Ascending aorta (tissue), 2 donors: ENCODE measurements at places on chromosomes 4 and X.

GRCh38 chr4:117134386-117134785 lies 49.0 kb upstream of the TRAM1L1 start:
- H3K27me3 ChIP-seq, result no peaks in the 10 kb centered on the region
- no peak for DNase-seq
- H3K4me3 ChIP-seq, result no peak overlapping the region

GRCh38 chr4:181502611-181503010 lies 740.6 kb upstream of the TENM3 start:
- no peak overlapping the region for H3K27ac ChIP-seq
- H3K4me1 ChIP-seq, result no peaks in the 10 kb centered on the region
- H3K36me3 ChIP-seq, result no peaks in the 10 kb centered on the region
- no peaks in the 10 kb centered on the region for H3K27me3 ChIP-seq
- DNase-seq, result no peak

GRCh38 chr4:157832596-157832995 lies 340.2 kb downstream of the GASK1B start:
- H3K27me3 ChIP-seq, result no peaks in the 10 kb centered on the region
- DNase-seq, result no peak
- no peak overlapping the region for H3K4me3 ChIP-seq
- no peaks in the 10 kb centered on the region for H3K4me1 ChIP-seq

DNA sequence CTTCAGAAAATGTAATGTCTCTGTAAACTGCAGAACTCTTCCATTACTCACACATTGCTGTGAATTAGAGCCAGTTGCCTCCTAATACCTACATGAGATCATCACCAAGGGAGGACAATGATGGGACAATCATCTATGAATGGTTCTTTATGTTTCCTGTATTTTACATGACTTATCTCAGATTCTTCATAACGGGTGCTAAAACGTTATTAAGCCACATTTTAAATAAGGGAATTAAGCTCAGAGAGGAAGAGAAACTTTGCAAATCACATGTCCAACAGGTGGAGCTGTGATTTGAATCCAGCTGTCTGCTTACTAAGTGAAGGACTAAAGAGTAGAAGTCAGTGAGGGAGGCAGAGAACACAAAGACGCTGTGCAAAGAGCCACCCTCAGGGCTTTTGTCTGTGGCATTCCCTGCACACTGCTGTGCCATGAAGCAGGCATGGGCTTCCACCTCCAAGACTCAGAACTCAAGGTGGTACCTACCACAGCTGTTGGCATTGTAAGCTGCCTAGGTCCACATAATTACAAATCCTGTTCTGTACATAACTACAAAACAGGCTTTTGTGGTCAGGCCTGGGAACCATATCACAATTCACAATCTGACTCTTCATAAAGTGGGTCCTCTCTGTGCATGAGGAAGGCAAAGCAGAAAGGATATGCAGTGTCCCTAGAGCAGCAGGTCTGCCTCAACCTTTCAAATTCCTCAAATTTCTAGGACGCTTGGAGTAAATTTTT lies 12.8 kb downstream of the TBC1D9 start:
- H3K27ac ChIP-seq, result no peak overlapping the region
- H3K36me3 ChIP-seq, result no peaks in the 10 kb centered on the region
- H3K27me3 ChIP-seq, result no peaks in the 10 kb centered on the region
- no peaks in the 10 kb centered on the region for H3K4me1 ChIP-seq
- H3K4me3 ChIP-seq, result no peak overlapping the region

- H3K27me3 ChIP-seq, result no peaks in the 10 kb centered on the region
- no peaks in the 10 kb centered on the region for H3K4me1 ChIP-seq
- H3K36me3 ChIP-seq, result no peaks in the 10 kb centered on the region
- no peak overlapping the region for H3K4me3 ChIP-seq
- DNase-seq, result no peak
These were observed 330.2 kb downstream of the ZIC3 start for GRCh38 chrX:137896123-137896522.

DNA sequence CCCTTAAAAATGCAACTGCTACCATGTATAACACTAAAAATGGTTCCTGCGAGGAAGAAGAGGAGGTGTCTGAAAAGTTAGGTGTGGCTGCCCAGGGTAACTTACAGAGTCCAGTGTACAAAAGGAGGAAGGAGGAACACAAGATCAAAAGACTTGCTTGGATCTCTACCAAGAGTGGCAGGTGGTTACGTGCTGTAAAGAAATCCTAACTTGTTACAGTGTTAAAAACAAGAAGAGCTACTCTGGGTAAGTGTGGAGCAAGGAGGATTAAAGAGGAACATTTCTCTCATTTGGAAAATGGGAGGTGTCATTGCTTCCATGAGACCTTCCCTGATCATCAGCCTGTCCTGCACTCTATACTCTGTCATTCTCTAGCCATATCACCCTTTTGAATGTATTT lies 242.0 kb downstream of the PTTG2 start:
- no peak overlapping the region for H3K27ac ChIP-seq
- DNase-seq, result no peak
- no peaks in the 10 kb centered on the region for H3K27me3 ChIP-seq
- no peaks in the 10 kb centered on the region for H3K4me1 ChIP-seq

GRCh38 chr4:184163813-184164212 lies 53.9 kb downstream of the ENPP6 start:
- no peaks in the 10 kb centered on the region for H3K36me3 ChIP-seq
- DNase-seq, result no peak
- H3K4me3 ChIP-seq, result no peak overlapping the region
- no peaks in the 10 kb centered on the region for H3K27me3 ChIP-seq
- H3K4me1 ChIP-seq, result no peaks in the 10 kb centered on the region

DNA sequence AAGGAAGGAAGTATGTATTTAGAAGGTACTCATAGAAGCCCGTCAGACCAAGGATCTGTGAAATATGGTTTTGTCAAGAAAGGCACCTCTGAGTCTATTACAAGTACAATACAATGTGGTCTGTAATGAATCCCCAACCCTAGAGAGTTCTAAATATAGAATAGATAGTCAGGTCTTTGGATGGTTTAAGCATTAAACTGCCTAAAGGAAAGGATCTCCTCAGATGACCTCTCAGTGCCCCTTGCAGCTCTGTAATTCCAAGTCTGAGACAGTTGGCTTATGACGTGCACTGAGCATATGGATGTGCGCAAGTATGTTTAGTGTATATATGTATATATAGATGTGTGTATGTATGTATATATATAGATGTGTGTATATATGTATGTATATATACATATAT lies 62.0 kb downstream of the CCSER1 start:
- no peak overlapping the region for H3K4me3 ChIP-seq
- H3K27ac ChIP-seq, result no peak overlapping the region
- DNase-seq, result no peak
- H3K36me3 ChIP-seq, result no peaks in the 10 kb centered on the region
- no peaks in the 10 kb centered on the region for H3K4me1 ChIP-seq

DNA sequence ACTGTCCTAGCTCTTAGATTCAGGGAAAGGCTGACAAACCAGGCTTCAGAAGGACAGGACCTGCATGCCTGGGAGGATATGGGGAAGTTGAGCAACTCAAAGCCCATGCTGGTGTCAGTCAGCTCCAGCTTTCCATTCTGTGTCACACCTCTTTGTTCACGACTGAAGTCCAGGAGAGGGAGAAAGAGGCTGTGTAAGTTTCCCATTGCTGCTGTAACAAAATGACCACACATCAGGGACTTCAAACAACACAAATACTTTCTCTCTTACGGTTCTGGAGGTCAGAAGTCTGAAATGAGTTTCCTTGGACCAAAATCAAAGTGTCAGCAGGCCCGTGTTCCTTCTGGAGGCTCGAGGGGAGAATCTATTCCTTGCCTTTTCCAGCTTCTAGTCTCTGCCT lies 50.6 kb upstream of the STX18 start:
- no peak for DNase-seq
- H3K27me3 ChIP-seq, result no peaks in the 10 kb centered on the region
- H3K4me1 ChIP-seq, result no peaks in the 10 kb centered on the region
- no peak overlapping the region for H3K27ac ChIP-seq

DNA sequence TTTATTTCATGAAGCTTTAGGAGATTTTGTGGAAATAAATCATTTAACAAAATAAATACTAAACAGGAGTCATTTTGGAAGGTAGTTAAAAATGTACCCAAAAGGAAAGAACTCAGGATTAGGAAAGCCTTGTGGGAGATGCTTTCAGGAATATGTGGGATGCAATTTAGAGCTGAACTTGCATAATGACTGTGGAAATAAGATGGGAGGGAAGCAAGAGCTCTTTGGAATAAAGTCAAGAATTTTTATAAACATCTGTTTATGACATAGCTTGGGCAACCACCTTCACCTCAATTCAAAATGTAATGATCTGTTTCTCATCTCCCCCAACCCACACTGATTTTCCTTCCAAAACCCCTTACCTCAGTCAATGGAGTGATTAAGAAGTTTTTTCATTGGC lies 623.8 kb downstream of the FAT4 start:
- no peaks in the 10 kb centered on the region for H3K27me3 ChIP-seq
- DNase-seq, result no peak
- no peaks in the 10 kb centered on the region for H3K36me3 ChIP-seq
- H3K4me1 ChIP-seq, result no peaks in the 10 kb centered on the region
- no peak overlapping the region for H3K4me3 ChIP-seq
- H3K27ac ChIP-seq, result no peak overlapping the region

DNA sequence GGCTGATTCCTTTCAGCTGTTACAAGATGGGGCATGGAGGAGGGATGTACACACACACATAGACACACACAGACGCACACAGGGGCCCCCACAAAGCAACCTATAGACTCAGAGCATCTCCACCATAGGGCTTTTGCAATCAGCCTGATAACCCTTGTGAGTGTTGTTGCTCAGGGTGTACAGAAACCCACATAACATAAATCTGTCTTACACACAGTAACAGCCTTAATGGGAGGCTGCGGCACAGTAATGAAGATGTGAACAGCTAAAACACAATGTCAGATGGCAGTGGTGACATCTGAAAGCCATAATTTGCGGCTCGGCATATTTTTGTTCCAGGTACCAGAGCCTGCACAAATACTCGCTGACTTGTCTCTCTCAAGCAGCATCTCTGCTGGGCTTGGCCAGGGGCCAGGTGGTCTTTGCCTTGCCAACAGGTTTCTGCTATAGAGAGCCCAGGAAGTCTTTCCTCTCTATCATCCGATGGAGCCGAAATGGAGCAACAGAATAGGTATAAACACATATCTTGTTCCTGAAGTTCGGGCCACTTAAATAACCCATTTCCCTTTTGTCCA lies 357.2 kb upstream of the GATB start:
- no peaks in the 10 kb centered on the region for H3K36me3 ChIP-seq
- H3K27me3 ChIP-seq, result no peaks in the 10 kb centered on the region
- H3K27ac ChIP-seq, result no peak overlapping the region
- no peak overlapping the region for H3K4me3 ChIP-seq
- DNase-seq, result peak; percentile 42

DNA sequence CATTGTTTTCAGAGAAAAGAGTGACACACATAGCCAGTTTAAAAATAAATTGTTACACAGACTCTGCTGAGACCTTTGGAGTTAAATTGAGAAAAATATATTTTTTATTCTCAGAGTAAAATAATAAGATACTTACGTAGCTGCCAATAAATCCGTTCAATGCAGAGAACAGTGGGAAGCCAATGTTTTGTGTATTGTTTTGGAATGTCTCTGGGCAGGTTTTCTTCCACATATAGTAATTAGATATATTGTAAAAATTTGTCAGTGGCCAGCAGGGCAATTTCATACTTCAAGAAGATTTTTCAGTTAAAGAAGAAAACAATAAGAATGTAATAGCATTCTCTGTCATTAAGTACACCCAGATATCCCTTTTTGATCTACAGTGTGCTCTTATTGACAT lies 999.5 kb upstream of the INTU start:
- no peaks in the 10 kb centered on the region for H3K4me1 ChIP-seq
- H3K36me3 ChIP-seq, result no peaks in the 10 kb centered on the region
- H3K4me3 ChIP-seq, result no peak overlapping the region

- no peaks in the 10 kb centered on the region for H3K36me3 ChIP-seq
- H3K4me1 ChIP-seq, result no peaks in the 10 kb centered on the region
- no peaks in the 10 kb centered on the region for H3K27me3 ChIP-seq
These were observed 4.3 kb upstream of the TLR6 start for GRCh38 chr4:38860788-38861424.

- H3K27ac ChIP-seq, result no peak overlapping the region
- no peaks in the 10 kb centered on the region for H3K36me3 ChIP-seq
- no peaks in the 10 kb centered on the region for H3K27me3 ChIP-seq
- H3K4me3 ChIP-seq, result no peak overlapping the region
- DNase-seq, result no peak
- H3K4me1 ChIP-seq, result no peaks in the 10 kb centered on the region
These were observed 19.9 kb downstream of the ELF4 start for GRCh38 chrX:130090364-130090763.

DNA sequence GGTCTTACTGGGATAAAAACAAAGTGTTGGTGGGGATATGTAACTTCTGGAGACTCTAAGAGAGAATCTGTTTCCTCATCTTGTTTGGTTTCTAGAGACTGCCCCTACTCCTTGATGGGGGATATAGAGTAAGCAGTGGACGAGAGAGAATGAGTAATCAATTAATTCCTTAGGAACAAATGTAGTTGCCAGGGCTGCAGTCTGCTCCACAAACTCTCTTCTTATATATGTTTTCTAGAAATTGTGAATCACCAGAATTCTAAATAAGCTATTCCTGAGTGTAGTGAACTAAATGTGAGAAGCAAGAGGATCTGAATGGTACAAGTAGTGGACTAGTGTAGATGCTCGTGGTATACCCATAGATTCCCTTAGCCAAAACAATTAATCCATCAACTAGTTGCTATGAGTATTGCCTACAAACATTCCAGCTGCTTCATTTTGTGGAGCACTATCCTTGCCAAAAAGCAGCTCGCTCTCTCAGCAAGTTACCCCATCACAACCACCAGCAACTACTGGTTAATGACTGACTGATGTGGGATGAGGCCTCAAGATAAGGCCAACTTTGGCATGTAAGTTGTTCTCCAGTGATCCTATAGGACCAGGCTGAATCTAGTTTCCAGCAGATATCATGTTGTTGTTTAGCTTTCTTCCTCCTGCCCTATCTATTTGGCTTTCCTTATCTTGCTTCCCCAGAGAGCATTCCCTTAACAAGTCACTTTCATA lies 273.0 kb downstream of the SLC7A11 start:
- H3K4me1 ChIP-seq, result no peaks in the 10 kb centered on the region
- H3K4me3 ChIP-seq, result no peak overlapping the region
- no peaks in the 10 kb centered on the region for H3K36me3 ChIP-seq
- H3K27me3 ChIP-seq, result no peaks in the 10 kb centered on the region
- no peak for DNase-seq
- no peak overlapping the region for H3K27ac ChIP-seq

GRCh38 chrX:115564243-115564642 lies 3.3 kb downstream of the PLS3 start:
- no peaks in the 10 kb centered on the region for H3K4me1 ChIP-seq
- no peaks in the 10 kb centered on the region for H3K36me3 ChIP-seq
- peak overlapping the region; percentile 92 for H3K27ac ChIP-seq
- peak overlapping the region; percentile 64 for H3K4me3 ChIP-seq
- peaks cover 5% of the 10 kb centered on the region for H3K27me3 ChIP-seq

DNA sequence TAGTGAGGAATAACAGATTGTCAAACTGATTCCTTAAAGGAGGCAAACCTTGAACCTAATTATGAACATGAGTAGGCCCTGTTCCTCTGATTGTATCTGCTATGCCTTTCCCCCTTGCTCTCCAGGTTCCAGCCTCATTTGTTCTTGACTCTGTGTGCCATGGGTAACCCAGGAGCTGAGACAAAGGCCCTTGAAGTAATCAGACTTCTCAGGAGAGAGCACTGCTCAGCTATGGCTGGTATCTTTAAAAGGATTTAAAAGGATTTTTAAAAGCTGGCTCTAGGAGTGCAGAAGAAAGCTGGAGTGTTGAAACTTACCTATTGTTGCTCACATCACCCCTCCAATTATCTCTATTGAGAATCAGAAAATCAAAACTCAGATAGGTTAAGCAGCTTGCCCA lies 1565.5 kb upstream of the AGA start:
- no peaks in the 10 kb centered on the region for H3K27me3 ChIP-seq
- no peak overlapping the region for H3K4me3 ChIP-seq
- no peak for DNase-seq

GRCh38 chr4:4805887-4806286 lies 53.6 kb upstream of the MSX1 start:
- H3K27ac ChIP-seq, result no peak overlapping the region
- no peak for DNase-seq
- no peaks in the 10 kb centered on the region for H3K36me3 ChIP-seq
- H3K4me3 ChIP-seq, result no peak overlapping the region
